ENCODE measurements at places on chromosomes 13 and 19.

- no peak for DNase-seq
These were observed 152.3 kb downstream of the DLEU7 start for GRCh38 chr13:50691176-50691680.

GRCh38 chr19:21585281-21585890 lies 80.0 kb downstream of the ZNF429 start:
- DNase-seq = no peak

DNA sequence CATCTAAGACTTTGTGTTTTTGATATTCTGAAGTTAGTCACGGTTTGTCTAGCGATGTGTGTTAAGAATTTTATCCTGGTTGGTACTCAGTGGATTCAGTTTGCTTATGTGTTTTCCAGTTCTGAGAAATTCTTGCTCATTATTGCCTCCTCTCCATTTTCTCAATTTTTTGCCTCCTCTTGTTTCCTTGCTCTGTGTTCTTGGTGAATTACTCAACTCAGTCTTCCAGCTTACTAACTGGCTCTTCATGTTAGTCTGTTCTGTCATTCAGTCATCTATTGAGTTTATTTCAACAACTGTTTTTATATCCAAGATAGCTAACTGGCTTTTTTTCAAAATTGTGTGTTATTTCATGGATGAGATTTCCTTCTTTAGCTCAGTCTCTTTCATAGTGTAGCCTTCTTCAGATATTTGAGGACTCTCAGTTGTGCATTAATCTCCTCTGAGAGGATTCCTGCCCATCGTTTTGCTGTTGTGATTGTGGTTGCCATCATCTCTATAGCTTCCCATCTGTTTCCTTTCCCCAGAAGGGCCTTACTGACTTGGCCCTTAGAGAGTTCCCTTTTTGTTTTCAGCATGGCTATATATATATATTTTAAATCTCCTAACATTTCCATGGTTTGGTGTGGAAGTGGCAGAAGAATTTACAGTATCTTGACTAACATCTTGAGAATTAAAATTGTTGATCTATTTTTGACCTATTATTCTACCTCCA lies 6.2 kb downstream of the SETDB2 start:
- no peak for DNase-seq

- DNase-seq = no peak
These were observed 70.8 kb upstream of the FGF14 start for GRCh38 chr13:102472650-102473049.

GRCh38 chr19:919199-920050 lies 2.3 kb downstream of the KISS1R start:
- DNase-seq = peak; percentile 30

DNA sequence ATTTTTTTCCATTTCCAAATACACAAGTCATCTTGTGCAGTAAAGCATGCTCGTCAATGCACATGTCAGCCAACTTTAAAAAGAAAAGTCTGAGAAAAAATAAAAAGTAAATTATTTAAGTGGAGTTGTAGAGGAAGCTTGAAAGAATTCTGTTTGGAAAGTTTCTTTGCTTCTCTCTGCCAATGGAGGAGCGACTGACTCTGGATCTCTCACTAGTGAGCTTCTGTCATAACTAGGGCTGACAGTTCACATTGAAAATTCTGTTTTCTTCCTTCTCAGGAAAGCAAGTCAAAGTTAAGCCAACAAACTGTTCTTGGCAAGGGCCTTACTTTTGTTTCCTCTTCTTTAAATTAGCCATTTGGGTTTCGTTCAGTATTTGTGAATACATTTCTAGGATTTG lies 298.2 kb downstream of the POU4F1 start:
- DNase-seq = no peak

DNA sequence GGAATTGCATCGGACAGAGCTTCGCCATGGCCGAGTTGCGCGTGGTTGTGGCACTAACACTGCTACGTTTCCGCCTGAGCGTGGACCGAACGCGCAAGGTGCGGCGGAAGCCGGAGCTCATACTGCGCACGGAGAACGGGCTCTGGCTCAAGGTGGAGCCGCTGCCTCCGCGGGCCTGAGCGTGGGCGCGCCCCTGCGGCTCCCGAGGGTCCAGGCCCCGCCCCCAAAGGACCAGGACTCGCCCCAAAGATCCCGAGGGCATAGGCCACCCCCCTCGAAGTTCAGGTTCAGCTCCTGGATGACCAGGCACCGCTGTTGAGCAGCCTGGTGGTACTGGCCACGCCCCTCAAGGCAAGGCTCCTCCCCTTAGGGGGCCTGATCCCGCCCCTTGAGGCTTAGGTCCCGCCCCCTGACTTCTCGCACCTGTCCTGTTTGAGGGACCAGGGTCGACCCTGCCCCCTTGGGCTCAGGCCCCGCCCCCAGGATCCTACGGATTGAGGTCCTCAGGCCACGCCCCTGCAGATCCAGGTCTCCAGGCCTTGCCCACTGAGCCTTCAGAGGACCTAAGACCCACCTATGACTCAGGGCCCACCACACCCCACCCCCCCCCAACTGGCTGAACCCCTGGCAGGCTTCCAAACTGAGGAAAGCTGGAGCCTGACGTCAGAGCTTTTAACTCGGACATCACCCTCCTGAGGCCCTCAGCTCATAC lies 43.1 kb downstream of the CYP4F22 start:
- no peak for DNase-seq

DNA sequence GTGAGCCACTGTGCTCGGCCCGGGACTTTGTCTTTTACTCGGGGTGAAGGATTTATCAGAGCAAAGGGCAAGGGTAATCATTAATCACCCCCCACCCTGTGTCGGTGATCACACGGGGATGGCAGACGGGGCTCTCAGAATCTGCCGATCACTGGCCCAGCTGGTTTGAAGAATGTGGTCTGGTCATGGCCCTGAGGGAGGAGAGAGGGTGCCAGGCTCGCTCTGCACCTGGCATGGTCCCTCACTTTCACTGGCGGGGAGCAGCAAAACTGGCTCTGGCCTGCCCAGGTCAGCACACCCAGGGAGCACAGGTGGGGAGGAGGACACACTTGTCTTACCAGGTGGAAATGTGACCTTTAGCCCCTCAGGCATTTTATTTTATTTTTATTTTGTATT lies 10.2 kb downstream of the REEP6 start:
- DNase-seq = no peak

DNA sequence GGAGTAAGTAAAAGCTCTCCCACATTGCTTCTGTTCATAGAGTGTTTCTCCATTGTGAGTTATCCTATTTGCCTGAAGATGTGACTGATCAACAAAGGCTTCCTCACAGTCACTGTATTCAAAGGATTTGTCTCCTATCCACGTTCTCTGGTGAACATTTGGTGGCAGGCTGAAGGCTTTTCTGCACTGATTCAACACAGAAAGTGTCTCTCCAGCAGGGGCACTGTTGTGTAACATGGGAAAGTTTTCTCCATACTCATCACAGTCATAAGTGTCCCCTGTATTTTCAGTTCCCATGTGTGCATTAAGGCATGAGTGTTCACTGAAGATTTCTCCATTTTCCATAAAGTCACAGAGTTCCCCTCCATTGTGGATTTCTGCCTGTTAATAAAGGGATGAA lies 17.6 kb downstream of the ZNF121 start:
- DNase-seq = no peak

- DNase-seq = no peak
These were observed 168.1 kb downstream of the RBM26 start for GRCh38 chr13:79237981-79238380.

- DNase-seq = no peak
These were observed 10.8 kb downstream of the SH3GL1 start for GRCh38 chr19:4389511-4390016.

- DNase-seq = no peak
These were observed 91.9 kb downstream of the SLAIN1 start for GRCh38 chr13:77789376-77789775.

DNA sequence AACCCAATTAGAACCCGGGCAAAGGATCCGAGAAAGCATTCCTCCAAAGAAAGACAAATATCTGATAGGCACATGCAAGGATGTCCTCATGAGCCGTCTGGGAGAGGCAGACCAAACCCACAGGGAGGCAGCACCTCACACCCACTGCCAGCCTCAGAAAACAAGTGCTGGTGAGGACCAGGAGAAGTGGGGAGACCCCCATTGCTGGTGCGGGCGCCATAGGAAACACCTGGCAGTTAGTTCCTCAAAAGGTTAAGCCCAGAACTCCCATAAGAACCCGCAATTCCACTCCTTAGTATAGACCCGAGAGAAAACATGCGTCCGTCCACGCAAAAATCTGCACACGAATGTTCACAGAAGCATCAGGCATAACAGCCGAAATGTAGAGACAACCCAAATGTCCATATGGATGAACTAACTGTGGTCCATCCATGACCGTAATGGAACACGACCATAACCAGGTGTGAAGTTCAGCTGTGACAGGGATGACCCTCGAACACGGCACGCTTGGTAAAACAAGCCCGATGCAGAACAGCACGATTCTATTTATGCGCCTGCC lies 7.9 kb downstream of the ZNF787 start:
- DNase-seq = no peak

DNA sequence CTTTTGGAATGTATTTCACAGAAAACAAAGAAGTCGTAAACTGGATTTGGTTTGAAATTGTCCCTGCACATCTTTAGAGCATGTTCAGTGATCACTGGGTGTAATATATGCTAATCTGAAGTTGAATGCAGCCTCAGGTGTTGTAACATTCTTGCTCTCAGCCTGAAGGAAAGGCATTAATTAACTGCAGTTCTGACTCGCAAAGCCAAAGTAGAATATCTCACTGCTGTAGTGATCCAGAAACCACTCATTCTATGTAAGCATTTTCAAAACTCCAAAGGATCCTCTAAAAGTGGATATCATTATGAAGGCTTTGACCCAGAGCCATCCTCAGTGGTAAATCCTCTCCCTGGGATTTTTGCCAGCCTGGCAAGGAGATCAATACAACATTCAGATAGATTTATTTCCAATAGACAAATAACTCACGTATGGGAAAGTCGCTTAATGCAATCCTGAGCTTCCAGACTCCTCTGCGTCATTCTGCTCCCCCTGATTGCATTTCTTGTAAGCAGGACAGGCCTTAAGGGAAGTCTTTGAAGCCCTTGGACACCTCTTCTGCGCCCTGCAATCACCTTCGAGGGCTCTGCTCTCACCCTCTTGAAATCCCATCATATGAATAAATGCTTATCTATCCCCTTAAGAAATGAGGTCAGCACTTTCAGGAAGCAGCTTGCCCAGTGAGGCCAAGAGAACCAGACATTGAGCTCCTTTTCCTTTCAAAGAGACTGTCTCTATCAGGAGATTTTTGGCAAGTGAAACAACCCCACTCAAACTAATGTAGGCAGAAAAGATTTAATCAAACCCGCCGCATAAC lies 301.7 kb upstream of the NBEA start:
- peak; percentile 40 for DNase-seq

- DNase-seq = no peak
These were observed 53.6 kb upstream of the FARP1 start for GRCh38 chr13:98089246-98089645.

DNA sequence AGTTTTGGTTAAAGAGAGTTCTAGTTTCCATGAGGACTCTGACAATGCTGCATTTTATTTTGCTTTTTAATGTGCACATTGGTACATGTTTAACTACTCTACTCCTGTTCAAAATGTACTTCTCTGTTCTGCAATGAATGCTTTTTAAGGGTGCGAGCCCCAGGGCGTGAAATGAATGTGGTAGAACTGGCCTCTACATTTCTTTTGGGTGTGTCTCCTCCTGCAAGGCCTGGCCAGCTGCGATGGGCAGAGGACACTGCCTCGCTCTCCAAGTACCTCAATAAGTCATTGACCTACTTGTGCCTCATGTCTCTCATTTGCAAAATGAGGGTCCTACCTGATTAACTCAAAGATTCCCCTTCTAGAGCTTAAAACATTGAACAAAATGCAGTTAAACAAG lies 6.7 kb downstream of the RGS9BP start:
- DNase-seq = no peak

GRCh38 chr19:11279505-11280236 lies 16.3 kb upstream of the TSPAN16 start:
- no peak for DNase-seq

DNA sequence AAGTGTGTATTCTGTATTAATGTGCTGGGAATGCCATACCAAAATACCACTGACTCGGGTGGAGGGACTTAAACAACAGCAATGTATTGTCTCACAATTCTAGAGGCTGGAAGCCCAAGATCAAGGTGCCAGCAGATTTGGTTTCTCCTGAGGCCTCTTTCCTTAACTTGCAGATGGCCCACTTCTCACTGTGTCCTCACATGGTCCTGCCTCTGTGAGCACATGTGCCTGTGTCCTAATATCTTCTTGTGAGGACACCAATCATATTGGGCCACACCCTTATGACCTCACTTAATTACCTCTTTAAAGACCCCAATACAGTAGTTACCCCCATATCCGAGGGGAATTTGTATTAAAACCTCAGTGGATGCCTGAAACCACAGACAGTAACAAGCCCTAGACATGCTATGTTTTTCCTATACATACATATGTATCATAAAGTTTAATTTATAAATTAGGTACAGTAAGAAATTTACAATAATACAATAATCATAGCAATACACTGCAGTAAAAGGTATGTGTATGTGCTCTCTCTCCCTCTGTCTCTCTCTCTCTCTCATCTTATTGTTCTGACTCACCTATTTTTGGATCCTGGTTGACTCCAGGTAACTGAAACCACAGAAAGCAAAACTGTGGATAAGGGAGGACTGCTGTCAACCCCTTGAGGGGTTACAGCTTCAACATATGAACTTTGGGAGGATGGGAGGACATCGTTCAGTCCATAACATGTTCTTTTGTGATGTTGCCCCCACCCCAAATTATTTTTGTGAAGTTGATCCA lies 174.3 kb downstream of the IRS2 start:
- DNase-seq = no peak

DNA sequence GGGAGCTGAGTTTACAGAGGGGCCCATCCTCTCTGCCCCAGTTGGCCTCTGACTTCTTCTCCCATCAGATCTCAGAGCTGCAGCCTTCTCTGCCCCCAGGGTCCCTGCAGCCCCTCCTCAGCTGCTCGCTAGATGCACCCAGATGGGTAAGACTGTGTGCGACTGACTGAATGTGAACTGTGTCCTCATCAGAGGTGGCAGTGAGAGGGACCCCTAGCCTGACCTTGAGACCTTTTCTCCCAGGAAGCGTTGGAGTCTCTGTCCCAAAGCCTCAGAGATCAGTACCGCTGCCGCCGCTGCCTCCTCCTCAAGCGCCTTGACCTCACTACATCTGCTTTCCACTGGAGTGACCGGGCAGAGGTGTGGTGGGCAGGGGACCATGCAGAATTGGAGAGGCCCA lies 2.4 kb downstream of the FAM98C start:
- no peak for DNase-seq

DNA sequence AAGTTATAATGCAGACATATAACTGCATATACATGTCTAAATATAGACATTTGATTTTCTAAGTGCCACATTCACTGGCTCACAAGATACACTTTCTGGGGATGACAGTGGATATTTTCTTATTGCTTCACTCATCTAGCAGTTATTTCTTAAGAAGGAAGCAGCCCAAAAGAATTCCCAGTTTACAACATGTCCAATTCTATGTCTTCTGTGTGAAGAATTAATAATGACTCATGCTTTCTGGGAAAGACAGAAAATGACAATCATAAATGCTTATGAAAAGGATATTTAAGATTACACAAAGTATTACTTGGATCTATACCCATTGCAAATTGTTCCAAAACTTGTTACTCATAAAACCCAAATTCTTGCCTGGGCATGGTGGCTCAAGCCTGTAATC lies 543.4 kb downstream of the SUCLA2 start:
- no peak for DNase-seq

GRCh38 chr13:43285933-43286597 lies 262.7 kb downstream of the DNAJC15 start:
- peak; percentile 92 for DNase-seq

- DNase-seq = no peak
These were observed 34.8 kb downstream of the ATP7B start for GRCh38 chr13:51976423-51976822.
